ENCODE measurements at places on chromosomes 12 and 14.

DNA sequence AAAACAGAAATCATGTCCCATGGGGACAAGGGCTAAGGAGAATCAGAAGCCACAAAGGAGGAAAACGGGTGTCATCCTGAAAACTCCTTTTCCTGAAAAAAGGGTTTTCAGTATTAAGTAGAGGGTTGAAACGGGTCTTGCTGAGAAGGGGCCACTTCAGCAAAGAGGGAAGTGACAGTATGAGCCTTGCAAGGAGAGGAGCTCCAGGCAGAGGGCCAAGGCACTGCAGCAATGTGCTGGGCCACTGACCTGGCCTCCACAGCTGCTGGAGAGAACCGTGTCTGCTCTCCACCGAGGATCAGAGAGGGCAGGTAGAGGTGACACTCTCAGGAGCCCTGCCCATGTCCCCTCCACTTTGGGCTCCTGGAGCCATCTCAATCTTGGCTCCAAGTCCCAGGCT, 103.3 kb downstream of the NCOR2 start:
- DNase-seq: no peak

DNA sequence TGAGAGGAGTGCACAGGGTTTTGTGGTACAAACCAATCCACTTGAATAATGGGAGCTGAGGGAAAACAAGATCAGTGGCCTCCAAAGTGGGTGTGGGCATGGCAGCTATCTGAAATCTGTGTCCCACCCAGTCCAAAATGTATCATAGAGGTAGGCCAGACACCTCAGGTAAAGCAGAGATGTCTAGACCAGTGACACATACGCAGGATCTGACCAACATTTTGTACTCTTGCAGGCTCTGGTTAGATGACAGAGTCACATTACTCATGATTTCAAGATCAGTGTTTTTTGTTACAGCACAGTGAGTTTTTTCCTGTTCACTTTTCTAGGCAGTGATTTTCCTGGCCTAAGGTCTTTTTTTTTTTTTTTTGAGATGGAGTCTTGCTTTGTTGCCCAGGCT, 211.8 kb downstream of the PCNX1 start:
- no peak for DNase-seq

DNA sequence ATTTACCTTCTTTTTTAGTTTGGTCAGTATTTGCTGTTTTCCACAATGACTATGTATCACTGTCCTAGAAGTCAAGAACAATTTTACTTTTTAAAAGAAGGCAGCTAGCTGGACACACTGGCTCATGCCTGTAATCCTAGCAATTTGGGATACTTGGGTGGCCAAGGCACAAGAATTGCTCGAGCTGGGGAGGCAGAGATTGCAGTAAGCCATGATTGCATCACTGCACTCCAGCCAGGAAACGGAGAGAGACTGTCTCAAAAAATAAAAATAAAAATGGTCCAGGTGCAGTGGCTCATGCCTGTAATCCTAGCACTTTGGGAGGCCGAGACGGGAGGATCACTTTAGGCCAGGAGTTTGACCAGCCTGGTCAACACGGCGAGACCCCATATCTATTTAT, 28.3 kb downstream of the MDM1 start:
- DNase-seq: no peak

DNA sequence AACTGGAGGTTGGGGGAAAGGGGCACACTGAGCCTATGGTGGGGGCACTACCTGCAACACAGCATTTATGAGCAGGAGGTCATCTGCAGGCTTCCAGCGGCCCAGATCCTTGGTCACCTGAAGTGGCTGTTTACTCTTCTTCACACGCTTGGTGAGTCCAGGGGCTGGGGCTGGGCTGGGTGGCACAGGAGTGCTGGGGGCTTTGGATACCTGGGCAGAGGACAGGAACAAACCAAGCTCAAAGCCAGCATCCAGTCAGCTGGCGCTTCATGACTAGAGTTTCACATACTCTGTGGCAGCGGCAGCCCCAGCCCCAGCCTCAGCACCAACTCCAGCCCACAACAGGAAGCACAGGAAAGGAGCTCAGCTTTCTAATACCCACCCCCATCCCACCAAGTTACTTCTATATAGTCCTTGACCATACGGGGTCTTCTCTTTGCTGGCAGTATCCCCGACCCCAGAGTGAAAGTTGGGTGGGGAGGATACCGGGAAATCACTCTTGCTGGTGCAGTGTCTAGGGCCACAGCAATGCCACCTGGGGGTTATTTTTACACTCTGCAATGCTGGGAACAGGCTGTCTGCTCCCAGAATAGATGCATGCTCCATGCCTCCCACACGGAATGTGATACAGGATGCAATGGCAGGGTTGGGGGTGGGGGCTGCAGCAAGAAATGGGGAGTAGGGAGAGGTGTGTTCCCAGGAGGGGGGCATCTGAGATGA, 3.1 kb downstream of the MCRS1 start:
- DNase-seq: no peak

DNA sequence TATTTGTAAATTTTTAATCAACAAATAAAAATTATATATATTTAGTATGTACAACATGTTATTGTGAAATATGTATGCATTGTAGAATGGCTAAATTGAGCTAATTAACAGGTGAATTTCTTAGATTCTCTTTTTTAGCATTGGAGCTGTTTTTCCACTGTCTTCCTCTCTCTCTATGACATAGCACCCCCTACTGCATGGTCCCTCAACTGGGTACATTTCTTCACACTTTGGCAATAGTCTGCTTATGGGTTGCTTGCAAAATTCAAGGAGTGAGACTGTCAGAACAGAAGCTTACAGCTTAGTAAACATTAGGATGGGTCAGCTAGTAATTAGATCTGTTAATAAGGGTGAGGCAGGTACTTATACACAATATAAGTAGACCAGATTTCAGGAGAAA, 658.5 kb upstream of the MGAT4C start:
- DNase-seq: no peak

DNA sequence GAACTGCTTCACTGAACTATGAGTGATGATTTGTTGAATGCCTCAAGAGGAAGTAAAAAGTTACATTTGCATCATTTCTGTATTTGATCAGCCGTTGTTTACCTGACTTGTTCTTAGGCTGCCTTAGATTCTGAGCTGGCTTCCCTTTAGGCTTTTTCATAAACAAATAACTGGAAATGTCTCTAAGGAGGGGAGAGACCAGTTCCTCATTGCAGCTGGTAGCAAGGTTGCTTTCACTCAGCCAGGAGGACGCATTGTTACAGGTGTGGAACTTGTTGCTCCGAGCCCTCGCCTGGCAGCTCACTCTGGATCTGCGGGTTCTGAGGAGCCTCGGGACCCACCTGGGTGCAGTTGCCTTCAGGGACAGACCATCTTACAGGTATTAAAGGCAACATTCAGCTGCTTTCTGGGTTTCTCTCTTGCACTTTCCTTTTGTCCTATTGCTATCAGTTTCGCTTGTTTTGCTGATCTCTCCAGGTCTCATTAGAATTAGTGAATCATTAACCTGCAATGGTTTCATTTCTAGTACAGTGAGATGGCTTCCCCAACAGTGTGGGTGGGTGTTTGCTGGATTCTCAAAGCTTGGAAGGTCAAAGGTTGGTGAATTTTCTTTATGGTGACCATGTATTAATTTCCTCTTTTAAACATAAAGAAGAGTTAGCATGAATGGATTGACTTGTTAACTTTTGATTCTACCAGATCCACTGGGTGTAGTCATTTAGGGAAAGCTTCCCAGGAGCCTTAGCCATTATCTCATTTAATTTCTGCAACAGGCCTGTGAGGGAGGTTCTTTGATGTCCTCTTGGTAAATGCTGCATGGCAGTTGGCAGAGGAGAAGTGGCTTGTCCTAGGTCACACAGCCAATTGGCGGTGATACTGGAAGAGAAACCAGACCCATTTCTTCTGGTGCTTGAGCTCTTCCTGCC, at the start of gene PLEKHG7:
Gene PLEKHG7, plus strand, starts transcription at position 236 of the 926 bp plus-strand sequence. CDS start 3,643 bp downstream, outside the sequence.
- DNase-seq: peak; percentile 47

DNA sequence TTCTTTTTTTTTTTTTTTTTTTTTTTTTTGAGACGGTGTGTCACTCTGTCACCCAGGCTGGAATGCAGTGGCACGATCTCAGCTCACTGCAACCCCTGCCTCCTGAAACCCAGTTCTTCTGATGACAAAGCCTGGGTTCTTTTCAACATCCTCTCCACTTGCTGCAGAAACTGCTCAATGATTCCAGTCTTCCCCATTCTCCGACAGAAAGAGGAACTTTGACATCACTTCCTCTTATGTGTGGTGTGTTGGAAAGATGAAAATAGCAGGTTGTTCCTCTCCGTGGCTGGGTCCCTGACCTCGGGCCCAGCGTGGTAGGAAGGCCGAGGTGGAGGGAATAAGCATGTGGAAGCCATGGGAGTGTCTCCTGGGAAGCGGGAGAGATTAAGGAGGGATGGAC, 198.4 kb downstream of the PHETA1 start:
- no peak for DNase-seq

GRCh38 chr14:61749867-61750266, 12.4 kb upstream of the SNAPC1 start:
- DNase-seq: no peak

DNA sequence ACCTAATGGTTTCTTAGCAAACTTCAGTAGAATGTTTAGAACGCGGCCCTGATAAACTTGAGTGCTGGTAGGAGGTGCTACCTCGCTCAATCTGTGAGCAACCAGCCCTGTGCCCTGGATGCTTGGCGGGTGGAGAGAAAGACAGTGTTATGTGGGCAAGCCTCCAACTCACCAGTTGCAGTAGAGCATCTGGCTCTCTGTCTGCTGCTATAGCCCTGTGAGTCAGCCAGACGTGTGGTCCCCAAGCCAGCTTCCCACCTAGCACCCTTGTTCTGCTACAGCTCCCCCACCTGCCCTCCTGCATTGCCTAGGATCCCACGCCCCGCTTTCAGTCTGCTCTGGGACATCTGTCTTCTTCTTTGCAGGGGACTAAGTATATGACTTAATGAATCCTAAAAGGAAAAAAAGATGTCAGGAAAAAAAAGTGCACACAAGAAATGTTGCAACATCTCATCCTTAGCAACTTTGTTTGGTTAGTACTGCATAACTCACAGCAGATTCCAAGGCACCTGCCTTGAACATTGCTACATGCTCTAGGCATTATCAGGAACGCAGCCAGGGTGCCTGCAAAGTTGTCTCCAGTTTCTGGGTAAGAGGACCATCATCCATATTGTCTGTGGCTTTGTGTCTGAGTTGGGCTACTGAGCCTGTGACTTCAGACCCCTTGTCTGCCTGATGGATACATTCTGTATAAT, 13.6 kb downstream of the SNRNP35 start:
- no peak for DNase-seq

- no peak for DNase-seq
Observed at GRCh38 chr12:4169959-4170358, 103.6 kb upstream of the CCND2 start.

GRCh38 chr12:52200086-52200780, 8.4 kb upstream of the KRT80 start:
- no peak for DNase-seq

DNA sequence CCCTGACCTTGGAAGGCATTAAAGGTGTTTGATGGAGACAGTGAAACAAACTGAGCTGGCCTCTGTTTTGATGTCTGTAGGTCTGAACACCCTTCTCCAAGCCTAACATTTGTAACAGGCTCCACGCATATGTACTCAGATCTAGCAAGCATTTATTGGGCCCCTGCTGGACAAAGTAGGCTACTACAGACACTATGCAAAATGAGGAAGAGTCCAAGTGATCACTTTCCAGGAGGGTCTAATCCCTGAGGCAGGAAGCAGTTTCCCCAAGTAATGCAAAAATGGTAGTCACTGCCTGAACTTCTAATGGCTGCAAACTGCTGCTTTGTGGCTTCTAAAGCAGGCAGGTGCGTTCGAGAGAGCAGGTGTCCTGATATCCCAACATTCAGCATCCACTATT, 405.8 kb downstream of the MED13L start:
- DNase-seq: no peak

- no peak for DNase-seq
Observed at GRCh38 chr14:106069804-106070625, 543.6 kb downstream of the TMEM121 start.

DNA sequence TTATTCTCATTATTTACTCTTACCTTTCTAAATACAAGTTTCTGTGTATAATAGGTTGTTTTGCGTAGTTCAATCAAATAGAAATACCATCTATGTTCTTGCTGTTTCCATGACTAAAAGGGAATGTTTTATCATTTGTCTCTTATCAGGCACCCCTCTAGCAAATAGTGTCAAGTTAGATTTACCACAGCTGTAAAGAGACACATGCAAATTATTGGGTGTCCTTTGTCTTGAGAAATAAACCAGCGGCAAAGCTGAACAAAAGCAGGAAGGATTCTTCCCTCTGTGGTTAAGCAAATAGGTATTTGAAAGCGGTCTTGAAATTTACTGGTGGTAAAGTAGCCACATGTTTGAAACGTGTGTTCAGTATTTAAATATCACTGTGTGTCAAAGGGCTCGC, 405.9 kb downstream of the TMTC2 start:
- DNase-seq: no peak

- no peak for DNase-seq
Observed at GRCh38 chr12:122100568-122100967, 22.0 kb downstream of the MLXIP start.

- DNase-seq: no peak
Observed at GRCh38 chr12:124822218-124822617, 41.4 kb downstream of the SCARB1 start.

DNA sequence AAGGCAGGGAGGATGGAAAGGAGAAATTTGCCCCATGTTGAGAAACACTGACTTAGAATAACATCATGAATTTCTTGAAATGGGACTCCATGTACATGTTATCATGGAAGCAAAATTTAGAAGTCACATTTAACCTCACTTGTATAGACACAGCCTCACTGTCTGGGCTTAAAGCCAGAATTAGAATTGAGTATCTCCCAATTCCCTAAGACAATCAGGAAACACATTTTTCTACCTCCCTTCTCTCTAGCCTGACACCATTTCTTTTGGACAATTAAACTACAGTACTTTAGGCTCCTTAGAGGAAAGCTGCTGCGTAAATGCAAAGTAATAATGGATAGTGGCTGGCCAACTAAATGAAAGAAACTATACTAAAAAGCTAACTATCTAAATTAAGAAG, 795.5 kb downstream of the C12orf50 start:
- no peak for DNase-seq

DNA sequence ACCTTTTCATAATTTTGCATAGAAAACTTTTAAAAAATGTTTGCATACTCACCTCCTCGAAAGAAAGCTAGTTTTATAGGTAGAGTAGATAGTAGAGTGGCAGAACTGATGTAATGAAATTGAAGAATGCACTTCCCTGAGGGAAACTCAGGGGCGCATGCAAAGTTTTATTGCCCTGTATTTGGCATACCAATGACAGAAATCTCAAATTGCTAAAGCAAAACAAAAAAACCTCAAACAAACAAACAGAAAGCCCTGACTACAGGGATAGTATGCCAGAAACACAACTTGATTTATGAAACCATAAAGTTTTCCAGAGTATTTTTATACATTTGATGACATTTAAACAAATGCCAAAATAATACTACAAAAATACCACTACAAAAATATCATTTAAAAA, 1.8 kb downstream of the RASSF9 start:
- no peak for DNase-seq

- no peak for DNase-seq
Observed at GRCh38 chr12:29157486-29157946, 8.4 kb downstream of the FAR2 start.

- no peak for DNase-seq
Observed at GRCh38 chr14:66121859-66122258, 364.3 kb upstream of the CCDC196 start.

GRCh38 chr14:90487031-90487430, 90.2 kb downstream of the CALM1 start:
- no peak for DNase-seq

Measured in memory B cell (primary cell).